ENCODE measurements at places on chromosomes 1 and 21. TPM values are rescaled to one million over a fixed set of nuclear protein-coding genes. Genes with fewer than 3 reads are reported as not detected.

DNA sequence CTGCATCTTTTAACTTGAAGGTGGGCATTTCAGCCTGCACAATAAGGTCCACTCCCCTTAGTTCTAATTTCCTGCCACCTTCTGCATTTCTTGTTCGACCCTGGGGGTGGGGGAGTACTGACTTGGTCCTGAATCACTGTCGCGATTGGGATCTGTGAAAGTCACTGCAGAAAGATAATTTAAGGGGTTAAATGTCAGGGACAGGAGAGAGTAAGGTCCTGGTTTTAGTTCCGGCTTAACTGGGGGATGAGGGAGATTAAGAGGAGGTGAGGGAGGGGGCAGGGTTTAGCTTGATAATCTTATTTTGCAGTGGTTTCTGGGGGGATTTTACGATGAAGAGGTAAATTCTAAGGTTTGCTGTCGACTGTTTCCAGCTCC lies 128.1 kb downstream of the MRPS6 start:
- H3K27me3 ChIP-seq, result no peaks in the 10 kb centered on the region
- DNase-seq, result no peak
- no peaks in the 10 kb centered on the region for H3K36me3 ChIP-seq

DNA sequence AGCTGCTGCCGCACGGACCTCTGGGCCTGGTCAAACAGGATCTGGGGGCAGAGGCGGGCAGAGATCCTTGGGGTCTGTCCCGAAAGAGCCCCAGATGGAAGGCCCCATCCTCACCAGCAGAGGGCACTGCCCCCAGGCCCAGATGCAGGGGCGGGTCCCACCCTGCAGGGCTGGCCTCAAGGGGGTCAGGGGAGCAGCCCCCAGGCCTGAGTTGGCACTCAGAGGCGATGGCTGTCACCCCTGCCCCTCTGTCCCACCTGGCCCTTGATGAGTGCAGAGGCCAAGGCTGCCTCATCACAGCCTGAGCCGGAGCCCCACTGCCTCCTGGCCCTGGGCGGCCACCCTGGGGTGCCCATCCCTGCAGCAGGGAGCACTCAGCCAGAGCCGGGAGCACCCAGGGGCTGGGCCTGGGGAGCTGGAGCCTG lies 5.7 kb downstream of the ACAP3 start:
- no peak overlapping the region for H3K27ac ChIP-seq
- no peak overlapping the region for H3K4me3 ChIP-seq
- no peak for DNase-seq
- no peaks in the 10 kb centered on the region for H3K27me3 ChIP-seq
- peaks cover 5% of the 10 kb centered on the region for H3K36me3 ChIP-seq

GRCh38 chr1:160421881-160422280 lies 21.5 kb downstream of the VANGL2 start:
- no peak overlapping the region for H3K4me3 ChIP-seq
- no peaks in the 10 kb centered on the region for H3K27me3 ChIP-seq
- no peak for DNase-seq
- H3K4me1 ChIP-seq, result no peaks in the 10 kb centered on the region

- H3K4me1 ChIP-seq, result peaks cover 92% of the 10 kb centered on the region
- peak overlapping the region; percentile 41 for H3K4me3 ChIP-seq
- H3K27me3 ChIP-seq, result no peaks in the 10 kb centered on the region
- H3K27ac ChIP-seq, result peak overlapping the region; percentile 99
- DNase-seq, result no peak
- peaks cover 22% of the 10 kb centered on the region for H3K36me3 ChIP-seq
These were observed 1.0 kb upstream of the DENND2D start for GRCh38 chr1:111201275-111202090.

DNA sequence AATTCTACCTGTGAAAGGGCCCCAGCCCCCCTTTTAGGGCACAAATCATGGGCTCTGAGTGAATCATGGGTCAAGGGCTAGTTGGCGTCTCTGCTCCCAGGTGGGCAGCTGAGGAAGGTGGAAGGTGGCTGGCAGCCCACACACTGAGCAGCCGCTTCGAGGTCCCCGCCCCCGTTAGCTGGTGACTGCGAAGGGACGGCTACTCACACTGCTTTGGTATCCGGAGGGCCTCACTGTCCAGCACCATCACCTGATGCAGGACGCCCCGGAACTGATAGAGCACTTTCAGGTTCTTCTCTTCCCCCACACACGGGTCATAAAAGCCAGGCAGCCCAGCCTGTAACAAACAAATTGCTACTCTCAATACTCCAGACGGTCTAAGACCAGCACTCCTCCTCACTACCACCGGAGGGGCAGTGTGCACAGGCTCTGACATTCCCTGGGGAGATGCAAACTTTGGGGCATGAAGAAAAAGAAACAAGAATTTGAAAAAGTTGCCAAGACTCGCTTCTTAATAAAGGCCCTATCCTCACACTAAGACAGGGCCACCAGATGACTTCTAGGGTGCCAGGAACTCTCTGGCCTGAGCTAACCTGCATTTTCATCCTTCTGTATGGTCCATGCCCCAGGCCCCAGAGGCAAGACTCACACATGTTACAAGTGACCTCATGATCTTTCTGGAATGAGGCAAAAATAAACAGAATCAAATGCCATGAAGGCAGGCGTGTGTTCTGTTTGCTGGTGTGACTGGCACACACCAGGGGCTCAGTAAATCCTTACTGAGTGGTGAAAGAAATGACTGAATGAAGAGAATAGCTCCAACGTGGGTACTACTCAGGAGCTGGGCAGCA lies 11.5 kb downstream of the THAP3 start:
- peaks cover 84% of the 10 kb centered on the region for H3K36me3 ChIP-seq
- H3K27me3 ChIP-seq, result no peaks in the 10 kb centered on the region
- H3K27ac ChIP-seq, result no peak overlapping the region

DNA sequence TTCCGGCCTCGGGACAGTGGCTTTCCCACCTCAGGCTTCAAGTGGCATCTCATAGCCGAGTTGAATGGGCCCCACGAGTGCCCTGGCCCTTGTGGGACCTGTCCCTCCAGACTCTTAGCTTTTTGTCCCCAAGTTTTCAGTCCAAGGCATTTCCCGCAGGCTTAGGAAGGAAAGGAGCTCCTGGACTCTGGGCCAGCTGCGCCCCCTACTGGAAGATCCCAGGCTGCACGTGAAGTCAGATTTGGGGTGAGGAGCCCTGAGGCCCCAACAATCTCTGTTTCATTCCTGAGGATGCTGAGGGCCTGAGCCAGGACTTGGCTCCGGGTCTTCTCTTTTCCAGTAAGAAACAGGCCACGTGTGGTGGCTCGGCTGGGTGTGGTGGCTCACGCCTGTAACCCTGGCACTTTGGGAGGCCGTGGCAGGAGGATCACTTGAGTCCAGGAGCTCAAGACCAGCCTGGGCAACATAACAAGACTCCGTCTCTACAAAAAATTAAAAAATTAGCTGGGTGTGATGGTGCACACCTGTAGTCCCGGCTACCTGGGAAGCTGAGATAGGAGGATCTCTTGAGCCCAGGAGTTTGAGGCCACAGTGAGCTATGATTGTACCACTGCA lies 67.4 kb downstream of the ARHGEF10L start:
- no peaks in the 10 kb centered on the region for H3K4me1 ChIP-seq
- peak overlapping the region; percentile 28 for H3K27ac ChIP-seq
- H3K4me3 ChIP-seq, result no peak overlapping the region
- no peaks in the 10 kb centered on the region for H3K27me3 ChIP-seq
- no peak for DNase-seq
- H3K36me3 ChIP-seq, result peaks cover 11% of the 10 kb centered on the region

DNA sequence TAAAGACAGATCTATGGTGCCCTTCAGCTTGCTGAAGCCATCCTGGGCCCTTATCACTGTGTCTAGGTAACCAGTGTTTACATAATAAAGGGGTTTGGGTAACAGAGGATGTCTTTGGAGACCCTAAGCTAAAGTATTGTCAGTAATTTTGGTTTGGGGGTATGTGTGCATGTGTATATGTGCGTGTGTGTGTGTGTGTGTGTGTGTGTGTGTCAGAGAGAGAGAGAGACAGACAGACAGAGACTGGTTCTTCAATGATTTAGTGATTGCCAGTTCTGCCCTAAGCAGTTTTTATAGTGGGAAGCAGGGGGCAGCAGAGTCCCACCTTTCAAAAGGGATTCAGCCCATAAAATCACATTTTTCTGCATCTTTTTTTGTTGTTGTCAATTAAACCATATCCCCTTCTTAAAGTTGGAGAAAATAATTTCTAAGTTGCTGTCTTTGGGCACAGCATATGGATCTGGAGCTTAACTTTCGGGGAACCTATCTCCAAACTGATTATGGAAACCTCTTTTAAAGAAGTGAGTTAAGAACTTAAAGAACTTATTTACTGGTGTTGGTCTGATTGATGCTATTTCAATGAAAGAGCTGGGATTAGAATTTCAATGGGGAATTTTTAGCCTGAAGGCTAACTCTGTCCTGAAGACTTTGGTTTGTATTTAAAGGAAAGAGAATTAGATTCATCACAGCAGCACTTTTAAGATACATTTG lies 51.1 kb downstream of the ZNF326 start:
- H3K4me3 ChIP-seq, result no peak overlapping the region
- H3K4me1 ChIP-seq, result no peaks in the 10 kb centered on the region
- no peaks in the 10 kb centered on the region for H3K36me3 ChIP-seq

- H3K4me3 ChIP-seq, result no peak overlapping the region
- DNase-seq, result no peak
- peaks cover 5% of the 10 kb centered on the region for H3K4me1 ChIP-seq
- no peaks in the 10 kb centered on the region for H3K36me3 ChIP-seq
These were observed 49.6 kb upstream of the NTPCR start for GRCh38 chr1:232900818-232901217.

GRCh38 chr1:209723756-209724693 lies 19.4 kb downstream of the HSD11B1 start:
- no peaks in the 10 kb centered on the region for H3K36me3 ChIP-seq
- H3K4me3 ChIP-seq, result no peak overlapping the region
- H3K27me3 ChIP-seq, result no peaks in the 10 kb centered on the region

DNA sequence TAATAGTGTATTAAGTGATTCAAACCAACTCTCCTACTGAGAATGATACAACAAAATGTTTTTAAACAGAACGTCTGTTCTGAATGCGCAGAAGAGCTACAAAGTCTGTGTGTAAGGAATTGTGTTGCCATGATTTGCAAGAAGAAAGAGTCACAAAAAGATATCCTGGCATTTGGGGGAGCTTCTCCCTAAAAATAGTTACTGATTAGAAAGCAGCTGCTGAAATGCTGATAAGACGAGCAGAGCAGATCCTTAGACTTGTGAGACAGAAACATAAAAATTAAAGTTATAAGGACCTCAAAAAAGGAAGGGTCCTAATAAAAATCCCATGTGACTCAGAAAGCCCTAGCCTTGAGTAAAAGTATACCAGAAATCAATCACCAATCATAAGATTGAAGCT lies 54.9 kb upstream of the CRB1 start:
- no peaks in the 10 kb centered on the region for H3K4me1 ChIP-seq
- no peak overlapping the region for H3K4me3 ChIP-seq
- H3K36me3 ChIP-seq, result no peaks in the 10 kb centered on the region
- no peak overlapping the region for H3K27ac ChIP-seq
- no peak for DNase-seq
- H3K27me3 ChIP-seq, result no peaks in the 10 kb centered on the region

GRCh38 chr1:37867784-37868183 lies 8.4 kb upstream of the MTF1 start:
- H3K4me3 ChIP-seq, result no peak overlapping the region
- no peak overlapping the region for H3K27ac ChIP-seq
- no peak for DNase-seq
- H3K4me1 ChIP-seq, result no peaks in the 10 kb centered on the region
- H3K27me3 ChIP-seq, result no peaks in the 10 kb centered on the region
- H3K36me3 ChIP-seq, result peaks cover 91% of the 10 kb centered on the region

- no peaks in the 10 kb centered on the region for H3K36me3 ChIP-seq
- H3K27ac ChIP-seq, result no peak overlapping the region
- no peak overlapping the region for H3K4me3 ChIP-seq
- no peaks in the 10 kb centered on the region for H3K27me3 ChIP-seq
These were observed 122.2 kb upstream of the HOOK1 start for GRCh38 chr1:59692591-59692990.

DNA sequence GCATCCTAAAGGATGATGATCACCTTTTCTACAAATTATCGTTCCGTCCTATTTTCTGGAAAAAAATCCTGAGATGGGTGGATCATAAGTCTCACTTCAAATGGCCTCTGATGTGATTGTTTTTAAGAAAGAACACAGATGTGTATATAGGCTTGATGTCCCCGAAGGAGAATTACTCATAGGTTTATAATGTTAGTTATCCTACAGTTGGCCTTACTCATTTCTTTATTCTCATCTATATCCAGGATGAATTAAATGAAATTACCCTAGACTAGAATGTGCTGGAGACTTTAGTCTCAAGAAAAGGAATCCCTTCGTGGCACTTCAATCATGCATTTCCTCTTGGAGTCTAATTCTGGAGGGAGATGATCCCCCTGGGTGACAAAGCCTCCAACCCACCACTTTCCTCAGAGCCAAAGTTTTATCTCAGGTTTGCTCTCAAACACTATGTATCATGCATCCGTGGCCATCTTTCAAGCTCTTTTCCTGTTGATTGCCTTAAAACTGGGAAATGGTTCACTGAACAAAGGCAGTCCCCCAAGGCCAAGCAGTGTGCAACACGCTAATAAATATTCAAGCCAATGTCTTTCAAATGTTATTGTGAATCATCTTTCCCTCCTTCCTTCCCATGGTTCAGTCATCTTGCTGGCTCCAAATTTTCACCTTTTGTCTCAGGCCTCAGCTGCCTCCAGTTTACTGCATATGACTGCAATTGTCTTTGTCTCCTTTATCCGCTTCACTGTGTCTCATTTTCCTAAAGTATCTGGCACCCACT lies 32.5 kb upstream of the SMYD2 start:
- no peaks in the 10 kb centered on the region for H3K4me1 ChIP-seq
- no peak overlapping the region for H3K4me3 ChIP-seq
- H3K36me3 ChIP-seq, result no peaks in the 10 kb centered on the region
- no peaks in the 10 kb centered on the region for H3K27me3 ChIP-seq
- no peak overlapping the region for H3K27ac ChIP-seq

DNA sequence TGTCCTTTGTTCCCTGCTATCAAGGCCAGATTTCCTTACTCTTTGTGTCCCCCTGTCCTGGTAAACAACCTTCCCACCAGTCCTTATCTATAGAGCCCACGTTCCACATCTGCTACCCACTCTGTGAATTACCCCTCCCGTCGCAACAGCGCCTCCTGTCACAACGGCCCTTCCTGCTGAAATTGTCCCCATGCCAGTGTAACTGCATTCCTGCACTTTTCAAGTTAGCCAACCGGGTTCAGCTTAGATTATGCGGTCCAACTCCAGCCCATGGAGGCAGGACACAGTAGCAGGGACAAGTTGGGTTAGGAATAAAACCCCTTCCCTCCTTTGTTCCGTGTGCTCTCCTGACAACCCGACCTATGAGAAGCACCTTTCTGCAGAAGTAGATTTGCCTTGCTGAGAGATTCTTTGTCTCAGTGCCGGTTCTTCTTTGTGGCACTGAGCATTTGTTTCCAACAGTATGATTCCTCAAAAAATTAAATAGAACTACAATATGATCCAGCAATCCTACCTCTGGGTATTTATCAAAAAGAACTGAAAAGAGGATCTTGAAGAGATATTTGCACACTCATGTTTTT lies 180.3 kb downstream of the PTBP2 start:
- H3K27me3 ChIP-seq, result no peaks in the 10 kb centered on the region
- H3K4me1 ChIP-seq, result no peaks in the 10 kb centered on the region
- H3K27ac ChIP-seq, result no peak overlapping the region
- H3K4me3 ChIP-seq, result no peak overlapping the region
- no peak for DNase-seq

- no peaks in the 10 kb centered on the region for H3K4me1 ChIP-seq
- no peak for DNase-seq
- no peak overlapping the region for H3K27ac ChIP-seq
- H3K27me3 ChIP-seq, result no peaks in the 10 kb centered on the region
- H3K36me3 ChIP-seq, result peaks cover 12% of the 10 kb centered on the region
- no peak overlapping the region for H3K4me3 ChIP-seq
These were observed 10.6 kb downstream of the SASS6 start for GRCh38 chr1:100122177-100122576.

Gene ERO1B
- 6.0 TPM for polyA plus RNA-seq

Gene GPATCH2
- polyA plus RNA-seq, result 4.3 TPM

Gene FMO5
- polyA plus RNA-seq, result 3.4 TPM
